ENCODE measurements at places on chromosomes 12 and 14.

DNA sequence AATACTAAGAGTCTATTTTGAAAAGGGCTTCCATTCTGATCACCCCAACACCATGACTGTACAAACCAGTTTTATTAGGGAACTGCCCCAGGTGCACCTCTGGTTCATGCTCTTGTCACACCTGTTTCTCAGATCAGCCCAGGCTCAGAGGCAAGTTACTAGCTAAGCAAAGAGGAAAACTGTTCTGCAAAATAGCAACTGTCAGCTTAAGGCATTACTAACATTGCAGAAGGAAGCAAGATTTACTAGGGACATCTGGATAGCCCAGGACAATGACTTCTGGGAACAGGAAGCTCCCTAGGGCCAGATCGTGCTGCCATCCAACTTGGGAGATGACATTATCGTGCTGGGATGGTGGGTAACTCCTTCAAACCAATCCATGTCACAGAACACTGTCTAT is 30.1 kb downstream of the ANAPC7 start:
- DNase-seq = no peak

DNA sequence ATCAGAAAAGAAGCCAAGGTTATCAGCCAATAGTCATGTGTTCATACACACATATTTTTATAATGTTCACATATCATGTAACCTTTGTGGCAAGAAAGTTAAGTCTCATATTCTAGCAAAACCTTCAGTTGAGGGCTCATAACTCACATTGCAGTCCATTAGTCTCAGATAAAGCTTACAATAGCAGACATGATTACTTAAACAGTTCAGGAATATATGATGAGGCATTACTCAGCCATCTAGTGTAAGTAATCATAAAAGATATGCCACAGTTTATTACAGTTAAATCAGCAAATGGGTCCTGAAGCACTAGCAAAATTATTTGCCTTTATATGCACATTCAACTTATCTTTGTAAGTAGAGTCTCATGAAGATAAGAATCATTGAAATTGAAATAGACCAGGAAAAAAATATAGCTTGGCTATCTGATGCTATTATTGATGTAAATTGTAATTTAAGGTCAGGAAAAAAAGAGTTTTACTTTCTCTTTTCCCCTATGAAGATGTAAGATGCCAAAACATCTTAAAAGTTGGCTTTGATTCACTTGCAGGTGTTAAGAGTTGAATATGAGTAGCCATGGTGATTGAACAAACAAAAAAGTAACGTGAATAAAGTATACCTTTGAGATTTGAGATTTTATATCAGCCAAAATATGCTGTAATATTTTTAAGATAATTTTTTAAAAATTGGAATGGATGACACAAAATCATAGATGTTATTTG is 537.0 kb downstream of the SLC6A15 start:
- DNase-seq = no peak

DNA sequence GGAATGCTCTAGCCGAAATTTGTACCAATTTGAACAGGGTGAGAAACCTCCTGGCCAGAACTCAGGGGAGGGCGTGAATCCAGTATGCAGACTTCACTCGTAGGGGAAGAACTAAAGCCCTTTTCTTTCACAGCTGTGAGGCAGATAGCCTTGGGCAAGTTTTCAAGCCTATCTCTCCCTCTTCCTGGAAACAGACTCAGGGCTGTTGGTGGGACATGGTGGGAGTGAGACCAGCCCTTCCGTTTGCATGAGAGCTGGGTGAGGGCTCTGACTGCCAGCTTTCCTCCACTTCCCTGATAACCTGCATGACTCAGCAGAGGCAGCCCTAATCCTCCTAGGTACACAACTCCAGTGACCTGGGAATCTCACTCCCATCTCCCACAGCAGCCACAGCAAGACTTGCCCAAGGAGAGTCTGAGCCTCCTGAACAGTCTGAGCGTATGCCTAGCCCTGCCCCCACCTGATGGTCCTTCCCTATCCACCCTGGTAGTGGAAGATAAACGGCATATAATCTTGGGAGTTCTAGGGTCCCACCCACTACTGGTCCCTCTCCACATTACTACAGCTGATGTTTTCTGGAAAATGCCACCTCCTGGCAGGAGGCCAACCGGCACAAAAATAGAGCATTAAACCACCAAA is 170.1 kb upstream of the AMIGO2 start:
- DNase-seq = no peak

- DNase-seq = no peak
These were observed 247.1 kb downstream of the RPS29 start for GRCh38 chr14:49339130-49339529.

DNA sequence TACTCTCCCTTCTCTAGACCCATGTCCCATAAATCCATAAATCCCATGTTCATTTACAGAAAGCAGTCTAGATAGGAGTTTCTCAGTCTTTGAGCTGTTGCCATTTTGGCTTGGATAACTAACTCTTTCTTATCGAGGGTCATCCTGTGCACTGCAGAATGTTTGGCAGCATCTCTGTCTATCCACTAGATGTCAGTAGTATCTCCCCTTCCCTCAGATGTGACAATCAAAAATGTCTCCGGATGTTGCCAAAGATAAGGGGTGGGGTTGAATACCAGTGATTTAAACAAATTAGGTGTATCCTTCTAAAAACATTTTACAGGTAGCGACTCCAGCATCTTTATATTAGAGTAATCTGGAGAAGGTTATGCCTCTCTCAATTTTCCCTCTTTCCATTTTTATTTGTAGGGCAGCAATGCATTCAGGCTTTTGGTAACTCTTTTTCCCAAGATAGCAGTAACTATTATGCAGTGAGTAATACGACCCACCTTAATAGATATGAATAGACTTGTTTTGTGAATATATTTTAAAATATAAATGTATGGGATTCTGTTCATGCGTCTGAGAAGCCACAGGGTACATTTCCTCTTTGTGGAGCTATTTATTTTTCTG is 100.7 kb downstream of the LRRK2 start:
- no peak for DNase-seq

GRCh38 chr12:66109056-66109455 is 21.5 kb downstream of the LLPH start:
- no peak for DNase-seq

DNA sequence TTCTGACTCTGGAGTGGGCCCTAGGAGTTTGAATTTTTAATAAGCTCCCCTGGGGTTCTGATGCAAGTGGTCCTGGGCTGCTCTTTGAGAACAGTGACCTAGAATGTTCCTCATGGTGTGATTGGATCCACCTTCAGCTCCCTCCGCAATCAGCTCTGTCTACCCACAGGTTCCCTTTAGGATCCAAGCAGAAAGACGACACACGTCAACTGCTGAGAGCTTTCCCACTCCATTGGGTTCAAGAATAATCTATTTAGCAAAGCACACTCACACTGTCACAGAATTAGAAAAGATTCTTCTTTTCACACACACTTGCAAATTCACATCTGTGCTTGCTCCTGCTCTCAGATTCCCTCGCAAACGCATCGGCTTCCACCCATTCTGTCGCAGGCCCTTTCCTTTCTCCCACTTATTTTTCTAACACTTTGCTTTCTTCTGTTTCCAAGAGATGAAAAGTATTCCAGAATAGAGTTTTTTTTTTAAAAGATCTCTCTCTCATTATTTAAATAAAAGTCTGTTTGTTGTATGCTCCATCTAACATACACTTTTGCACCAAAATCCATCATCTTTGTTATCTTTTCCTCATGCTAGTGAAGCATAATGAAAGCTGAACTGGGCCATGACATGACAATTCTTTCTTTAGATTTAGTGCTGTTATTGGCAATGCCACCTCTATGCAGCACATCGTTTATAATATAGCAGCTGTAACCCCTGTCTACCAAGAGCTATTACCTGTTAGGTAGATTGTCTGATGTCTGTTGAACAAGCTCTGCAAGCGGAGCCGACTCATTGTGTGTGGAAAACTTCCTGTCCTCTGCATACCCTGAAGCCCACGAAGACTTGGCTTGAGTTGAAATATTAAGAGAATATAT is 73.1 kb downstream of the CACNA1C start:
- DNase-seq = no peak

GRCh38 chr14:23357261-23357660 is 4.6 kb upstream of the SLC22A17 start:
- no peak for DNase-seq

DNA sequence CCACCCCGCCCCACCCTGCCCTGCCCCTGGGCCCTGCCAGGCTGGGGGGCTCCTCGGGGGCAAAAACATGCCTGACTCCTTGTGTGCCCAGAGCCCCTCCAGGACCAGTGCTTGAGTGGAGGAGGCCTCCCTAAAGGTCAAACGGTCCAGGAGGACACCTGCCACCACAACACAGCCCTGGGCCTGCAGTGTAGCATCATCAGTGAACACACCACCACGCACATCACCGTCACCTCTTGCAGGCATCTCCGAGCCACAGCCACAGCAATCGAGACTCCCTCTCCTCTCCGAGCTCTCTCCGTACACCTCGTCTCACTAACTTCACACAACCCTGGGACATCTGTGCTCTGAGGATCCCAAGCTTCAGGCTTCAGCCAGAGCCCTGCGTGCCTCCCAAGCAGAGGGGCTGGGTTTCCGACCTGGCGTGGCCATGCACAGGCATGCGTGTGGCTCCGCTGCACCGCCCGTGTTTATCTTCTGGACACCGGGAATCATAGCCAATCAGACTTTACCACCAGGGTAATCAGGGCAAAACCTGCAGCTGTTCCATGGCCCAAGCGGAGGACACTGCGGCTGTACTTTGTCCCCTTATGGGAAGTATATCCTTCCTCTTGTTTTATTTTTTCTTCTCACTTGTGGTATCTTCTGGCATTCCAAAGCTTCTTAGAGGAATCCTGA is 6.2 kb upstream of the DIO3 start:
- no peak for DNase-seq

- no peak for DNase-seq
These were observed 85.7 kb upstream of the TBX3 start for GRCh38 chr12:114769634-114770033.

Data from glomerular endothelial cell (primary cell).